Stimulated activated CD4-positive, alpha-beta T cell treated with anti-CD3 and anti-CD28 coated beads, Interleukin-1b, Interleukin-23, amount 100 ng/mL, for 48 hours (primary cell): ENCODE measurements at places on chromosomes 4 and X.

DNA sequence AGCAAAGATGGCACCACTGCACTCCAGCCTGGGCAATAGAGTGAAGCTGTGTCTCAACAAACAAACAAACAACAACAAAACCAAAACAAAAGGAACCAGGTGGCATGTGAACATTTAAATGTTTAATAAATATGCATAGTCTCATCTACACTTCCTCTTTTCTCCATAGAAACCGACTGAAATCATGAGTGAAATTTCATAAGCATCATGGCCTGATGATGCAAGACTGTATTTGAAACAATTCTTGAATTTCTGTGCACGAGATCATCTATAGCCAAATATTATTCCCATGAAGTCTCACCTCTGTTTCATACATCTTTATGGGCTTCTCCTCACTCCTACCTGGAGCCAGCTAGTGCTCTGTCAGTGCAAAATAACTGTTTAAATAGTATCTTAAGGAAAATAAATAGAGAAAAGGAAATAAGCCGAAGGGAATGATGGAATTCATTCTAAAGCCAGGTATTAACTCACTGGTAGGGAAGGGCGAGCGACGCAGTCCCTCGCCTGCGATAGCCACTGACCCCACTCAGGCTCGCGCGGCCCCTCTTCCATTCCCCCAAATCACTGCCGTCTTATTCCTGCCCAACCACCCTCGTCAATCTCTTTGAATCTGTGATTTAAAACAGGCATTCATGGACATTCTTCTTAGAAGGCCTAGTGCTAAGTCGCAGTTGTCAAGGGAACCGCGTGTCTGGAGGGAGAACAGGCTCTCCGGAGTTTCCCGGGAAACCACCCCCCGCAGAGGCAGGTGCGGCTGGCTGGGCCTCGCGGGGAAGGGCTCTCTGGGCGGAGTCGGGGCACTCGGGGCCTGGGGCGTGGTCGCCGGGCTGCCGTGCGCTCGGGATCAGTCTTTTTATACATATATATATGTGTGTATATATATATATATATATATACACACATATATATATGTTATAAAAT lies 52.4 kb upstream of the TRIM2 start:
- DNase-seq: peak; percentile 34

DNA sequence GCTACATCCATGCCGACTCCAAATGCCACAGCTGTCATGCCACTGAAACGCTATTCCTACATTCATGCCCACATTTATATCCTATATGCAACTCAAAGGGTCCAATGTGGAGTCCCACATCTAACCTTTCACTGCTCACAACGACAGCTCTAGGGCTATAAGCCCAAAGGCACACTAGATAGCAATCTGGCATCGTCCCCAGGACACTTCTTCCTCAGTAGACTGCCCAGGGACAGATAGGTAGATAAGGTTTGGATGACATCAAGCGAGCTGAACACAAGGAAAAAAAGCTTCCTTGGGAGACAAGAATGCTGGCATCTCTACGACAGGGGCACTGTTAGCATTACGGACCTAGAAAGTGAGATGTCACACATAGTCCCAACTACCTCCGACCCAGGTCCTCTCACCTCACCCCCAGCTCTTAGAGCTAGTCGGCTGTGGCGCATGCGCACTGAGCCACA lies 685 bp downstream of the RAB9B start:
- no peak for DNase-seq

DNA sequence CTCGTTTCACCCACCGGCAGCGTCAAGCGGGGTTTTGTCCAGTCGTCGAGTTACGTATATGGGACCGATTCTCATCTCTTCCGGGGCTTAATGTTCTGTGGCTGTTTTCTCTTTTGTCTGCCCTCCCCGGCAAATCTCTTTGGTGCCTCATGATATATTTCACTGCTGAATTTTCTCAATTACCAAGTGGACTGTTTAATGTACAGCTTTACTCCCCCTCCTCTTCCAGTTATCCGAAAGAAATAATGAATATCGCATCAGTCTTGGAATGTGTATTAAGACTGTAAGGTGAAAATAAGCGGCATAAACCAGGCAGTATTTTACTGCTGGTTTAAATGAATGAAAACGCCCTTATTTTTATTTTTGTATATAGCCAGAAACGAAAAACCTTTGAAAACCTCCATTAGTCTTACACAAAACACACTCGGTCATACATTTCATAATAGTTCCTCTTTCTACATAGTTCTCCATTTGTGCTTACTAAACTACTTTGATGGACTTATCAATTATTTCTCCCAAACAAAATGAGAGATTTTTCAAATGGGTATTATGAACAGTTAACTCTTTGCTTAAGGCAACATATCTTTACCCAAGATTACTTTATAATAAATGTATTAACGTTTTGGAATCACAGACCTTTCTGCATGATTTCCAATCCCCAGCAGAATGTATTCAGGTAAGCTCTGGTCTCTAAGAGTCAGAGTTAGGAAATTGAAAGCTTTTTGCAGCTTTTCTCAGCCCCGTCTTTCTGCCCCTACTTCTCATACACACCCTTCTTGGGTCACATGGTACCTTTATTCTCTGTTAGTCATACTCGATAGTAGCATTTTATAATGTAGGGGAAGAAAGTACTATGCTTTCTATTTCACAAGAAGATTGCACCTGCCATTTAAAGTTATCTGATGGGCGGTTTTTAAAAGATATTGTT lies 979 bp downstream of the RP2 start:
- DNase-seq: no peak

DNA sequence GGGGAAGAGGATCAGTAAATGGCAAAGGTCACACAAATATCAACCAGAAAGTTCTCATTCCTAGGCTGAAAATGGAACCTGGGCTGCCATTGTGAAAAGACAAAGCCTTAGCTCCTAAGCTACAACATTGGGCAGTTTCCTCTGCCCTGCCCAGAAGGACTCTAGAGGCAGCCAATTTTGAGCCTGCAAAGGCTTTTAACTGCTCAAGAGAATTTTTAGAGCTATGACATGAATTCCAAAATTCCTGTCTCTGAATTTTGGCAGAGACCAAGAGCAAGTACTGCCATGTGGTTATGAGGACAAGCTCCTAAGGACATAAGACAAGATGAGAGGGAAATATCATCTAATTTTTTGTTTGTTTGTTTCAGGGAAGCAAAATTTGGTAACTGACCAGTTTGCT lies 29.6 kb upstream of the IGFBP7 start:
- DNase-seq: no peak

GRCh38 chrX:19772822-19773628 lies 114.4 kb downstream of the SH3KBP1 start:
- no peak for DNase-seq

DNA sequence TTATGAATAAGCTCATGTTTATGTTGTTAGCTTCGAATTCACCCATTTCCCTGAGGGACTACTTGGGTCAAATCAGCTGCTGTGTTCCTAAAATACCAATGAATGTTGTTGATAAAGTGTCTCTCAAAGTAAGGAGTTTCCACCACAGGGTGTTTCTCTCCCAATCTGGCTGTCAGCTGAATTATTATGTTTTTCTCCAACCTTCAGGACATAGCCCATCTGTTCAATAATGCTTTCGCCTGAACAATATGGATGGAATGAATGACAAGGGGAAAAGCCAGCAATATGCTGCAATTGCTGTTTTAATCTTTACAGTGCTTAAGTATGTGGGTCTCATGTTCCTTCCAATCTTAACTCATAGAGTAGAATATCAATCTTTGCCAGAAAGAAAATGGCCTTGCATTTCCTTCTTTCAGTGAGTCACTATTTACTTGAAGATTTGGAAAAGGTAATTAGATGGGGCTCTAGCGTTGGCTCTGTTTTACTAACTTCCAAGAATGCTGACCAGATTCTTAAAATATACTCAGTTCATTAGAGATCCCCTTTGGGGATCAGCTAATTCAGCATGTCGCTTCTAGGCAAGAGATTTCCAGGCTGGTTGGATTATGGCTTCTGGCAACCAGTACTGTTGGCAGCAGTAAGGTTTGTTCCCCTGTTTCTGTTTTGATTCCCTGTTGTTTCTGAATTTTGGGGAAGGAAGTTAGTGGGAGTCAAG lies 410.5 kb downstream of the PPP3CA start:
- no peak for DNase-seq
